ENCODE measurements at places on chromosomes 5 and 9. TPM values are rescaled to one million over a fixed set of nuclear protein-coding genes. Genes with fewer than 3 reads are reported as not detected.

GRCh38 chr5:176619203-176619568 lies 9.2 kb upstream of the GPRIN1 start:
- H3K4me3 ChIP-seq, result no peak overlapping the region
- DNase-seq, result peak; percentile 90
- H3K27ac ChIP-seq, result no peak overlapping the region
- peaks cover 20% of the 10 kb centered on the region for H3K27me3 ChIP-seq
- no peaks in the 10 kb centered on the region for H3K36me3 ChIP-seq

DNA sequence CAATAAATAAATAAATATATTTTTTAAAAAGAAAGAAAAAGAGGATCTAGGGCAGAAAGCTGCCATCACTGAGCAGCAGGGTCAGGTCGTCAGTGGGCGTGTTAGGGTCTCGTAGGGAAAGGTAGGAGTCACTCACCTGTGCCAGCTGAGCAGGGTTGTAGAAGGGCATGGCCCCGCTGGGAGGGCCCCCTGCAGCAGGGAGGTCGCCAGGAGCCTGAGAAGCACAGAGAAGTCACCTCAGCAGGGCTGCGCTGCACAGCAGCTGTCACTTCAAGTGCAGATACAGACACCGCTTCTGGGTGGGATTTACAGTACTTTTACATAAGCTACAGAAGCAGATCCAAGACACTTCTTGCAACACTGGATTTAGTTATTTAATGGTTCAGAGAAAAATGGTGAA lies 4.0 kb upstream of the INPP5E start:
- no peak for DNase-seq
- H3K4me3 ChIP-seq, result no peak overlapping the region
- H3K4me1 ChIP-seq, result no peaks in the 10 kb centered on the region
- no peak overlapping the region for H3K27ac ChIP-seq
- H3K36me3 ChIP-seq, result peaks cover 43% of the 10 kb centered on the region

GRCh38 chr5:1151316-1151715 lies 39.5 kb upstream of the SLC12A7 start:
- no peak overlapping the region for H3K4me3 ChIP-seq
- no peak for DNase-seq
- H3K27ac ChIP-seq, result no peak overlapping the region
- H3K4me1 ChIP-seq, result no peaks in the 10 kb centered on the region
- H3K36me3 ChIP-seq, result no peaks in the 10 kb centered on the region

DNA sequence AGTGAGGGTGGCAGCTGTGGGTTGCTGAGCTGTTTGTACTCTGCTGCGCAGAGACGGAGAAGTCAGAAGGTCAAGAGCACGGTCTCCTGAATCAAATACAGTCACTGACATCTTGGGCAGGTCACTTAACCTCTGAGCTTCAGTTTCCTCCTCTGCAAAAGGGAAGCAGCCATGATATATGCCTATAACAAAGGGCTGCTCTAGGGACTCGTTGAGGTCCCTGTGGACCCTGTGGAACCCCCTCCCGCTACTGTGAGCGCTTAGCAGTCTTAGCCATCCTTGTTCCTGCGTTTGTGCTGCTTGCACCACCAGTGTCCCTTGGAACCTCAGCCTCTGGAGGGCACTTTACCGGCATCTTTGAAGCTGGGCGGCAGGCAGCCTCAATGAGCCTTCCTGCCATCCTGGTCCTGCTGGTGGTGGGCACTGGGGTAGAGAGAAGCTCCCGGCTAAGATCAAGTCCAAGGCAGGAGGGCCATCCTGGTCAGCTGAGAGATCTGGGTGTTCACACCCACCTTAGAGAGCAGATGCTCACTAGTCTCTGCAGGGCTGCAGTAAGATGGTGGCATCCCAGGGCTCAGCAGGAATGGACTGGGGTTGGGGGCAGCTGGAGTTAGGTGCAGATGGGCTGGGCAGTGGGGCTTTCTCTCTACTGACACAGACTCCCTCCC lies 8.7 kb downstream of the JADE2 start:
- H3K4me1 ChIP-seq, result no peaks in the 10 kb centered on the region
- no peaks in the 10 kb centered on the region for H3K36me3 ChIP-seq
- H3K27me3 ChIP-seq, result no peaks in the 10 kb centered on the region
- no peak for DNase-seq

DNA sequence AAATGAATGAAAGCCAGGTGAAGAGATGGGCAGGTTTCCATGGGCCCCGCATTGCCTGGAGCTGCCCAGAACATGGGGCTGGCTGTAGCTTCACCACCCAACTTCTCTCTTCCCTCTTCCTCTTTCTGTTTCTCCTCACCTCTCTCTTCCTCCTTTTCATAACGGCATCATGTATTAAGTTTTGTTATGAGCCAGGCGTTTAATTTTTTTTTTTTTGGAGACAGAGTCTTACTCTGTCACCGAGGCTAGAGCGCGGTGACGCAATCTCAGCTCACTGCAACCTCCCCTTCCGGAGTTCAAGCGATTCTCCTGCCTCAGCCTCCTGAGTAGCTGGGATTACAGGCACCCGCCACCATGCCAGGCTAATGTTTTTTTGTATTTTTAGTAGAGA lies 13.0 kb upstream of the SPINK4 start:
- no peaks in the 10 kb centered on the region for H3K27me3 ChIP-seq
- DNase-seq, result no peak
- no peak overlapping the region for H3K4me3 ChIP-seq
- H3K27ac ChIP-seq, result no peak overlapping the region
- H3K4me1 ChIP-seq, result no peaks in the 10 kb centered on the region

DNA sequence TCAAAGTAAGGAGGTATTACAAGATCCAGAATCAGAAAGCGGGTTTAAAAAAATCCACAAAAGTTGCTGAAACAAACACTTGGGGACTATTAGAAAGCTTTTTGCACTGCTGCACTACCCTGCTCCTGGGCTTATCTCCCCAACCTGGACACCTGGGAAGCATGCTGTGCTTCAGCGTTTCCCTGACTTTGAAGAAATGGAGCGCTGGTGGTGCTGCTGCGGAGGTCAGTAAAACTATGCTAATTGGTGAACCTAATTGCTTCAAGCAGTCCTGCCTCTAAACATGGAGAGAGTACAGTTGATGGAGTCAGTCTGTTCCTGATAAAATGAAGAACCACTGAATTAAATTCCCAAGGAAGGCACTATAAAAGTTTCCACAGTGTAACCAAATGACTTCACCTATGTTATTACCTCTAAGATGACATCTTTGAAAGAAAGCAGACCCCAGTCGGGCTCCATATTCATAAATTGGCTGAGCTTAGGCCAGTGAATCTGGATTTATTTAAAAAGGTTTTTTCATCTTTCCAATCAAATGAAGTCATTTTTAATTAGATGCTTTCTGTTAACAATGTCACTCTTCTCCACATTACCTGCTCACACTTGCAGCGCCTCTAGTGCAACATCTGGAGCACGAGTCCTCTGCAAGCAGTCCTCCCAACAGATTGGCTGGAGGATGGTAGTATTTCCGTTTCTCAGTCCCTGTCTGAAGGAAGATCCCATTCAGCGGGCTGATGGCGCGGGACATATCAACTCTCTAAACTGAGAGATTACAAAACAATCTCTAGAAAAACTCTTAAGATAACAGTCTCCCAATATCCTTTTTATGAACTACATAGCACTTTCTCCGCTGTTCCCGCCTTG lies 11.5 kb downstream of the NR2F1-AS1 start:
- no peak overlapping the region for H3K4me3 ChIP-seq
- no peak for DNase-seq
- no peaks in the 10 kb centered on the region for H3K36me3 ChIP-seq
- no peak overlapping the region for H3K27ac ChIP-seq

The C5orf58 gene
- total RNA-seq, result not detected

Data from cardiac muscle cell (in vitro differentiated cells and primary cell).